CD4-positive, alpha-beta T cell treated with Interleukin-15 for 4 hours (primary cell): ENCODE measurements at places on chromosomes 16 and 17.

DNA sequence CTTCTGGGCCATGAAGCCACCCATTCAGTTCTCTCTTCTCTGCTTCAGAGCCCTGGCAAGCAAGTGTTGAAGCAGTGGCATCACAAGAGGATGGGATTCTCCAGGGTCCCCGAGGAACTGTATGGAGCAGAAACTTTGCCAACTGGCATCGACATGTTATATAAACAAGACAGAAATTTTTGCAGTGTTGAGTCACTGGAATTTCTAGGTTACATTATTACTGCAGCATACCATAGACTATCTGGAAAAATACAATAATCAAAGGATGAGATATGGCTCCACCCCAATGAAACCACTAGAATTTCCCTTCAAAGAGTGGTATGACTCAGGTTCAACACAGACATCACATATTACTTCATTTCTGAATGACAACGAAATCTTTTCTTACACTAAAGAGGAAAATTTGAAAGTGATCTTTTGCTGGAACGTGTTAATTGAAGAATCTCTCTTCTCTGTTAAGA lies 343.0 kb upstream of the DYNLRB2 start:
- no peak for DNase-seq

DNA sequence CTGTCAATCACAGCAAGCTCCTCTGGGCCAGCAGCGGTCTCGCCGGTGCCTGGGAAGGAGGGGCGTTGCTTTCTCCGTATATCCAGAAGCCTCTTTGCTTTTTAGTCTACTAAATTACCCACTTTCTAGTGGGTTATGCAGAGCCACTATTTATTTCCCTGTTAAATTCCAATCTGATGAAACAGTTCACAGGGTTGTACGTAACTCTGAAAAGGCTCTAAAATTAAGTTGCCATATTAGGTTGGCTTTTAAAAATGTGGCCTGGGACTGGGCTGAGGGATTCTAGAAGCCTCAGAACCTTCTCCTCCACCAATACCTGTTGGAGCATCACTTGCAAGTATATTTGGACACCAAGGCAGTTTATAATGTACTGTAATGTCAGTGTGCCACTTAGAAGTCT lies 27.2 kb downstream of the MARCHF10 start:
- no peak for DNase-seq

DNA sequence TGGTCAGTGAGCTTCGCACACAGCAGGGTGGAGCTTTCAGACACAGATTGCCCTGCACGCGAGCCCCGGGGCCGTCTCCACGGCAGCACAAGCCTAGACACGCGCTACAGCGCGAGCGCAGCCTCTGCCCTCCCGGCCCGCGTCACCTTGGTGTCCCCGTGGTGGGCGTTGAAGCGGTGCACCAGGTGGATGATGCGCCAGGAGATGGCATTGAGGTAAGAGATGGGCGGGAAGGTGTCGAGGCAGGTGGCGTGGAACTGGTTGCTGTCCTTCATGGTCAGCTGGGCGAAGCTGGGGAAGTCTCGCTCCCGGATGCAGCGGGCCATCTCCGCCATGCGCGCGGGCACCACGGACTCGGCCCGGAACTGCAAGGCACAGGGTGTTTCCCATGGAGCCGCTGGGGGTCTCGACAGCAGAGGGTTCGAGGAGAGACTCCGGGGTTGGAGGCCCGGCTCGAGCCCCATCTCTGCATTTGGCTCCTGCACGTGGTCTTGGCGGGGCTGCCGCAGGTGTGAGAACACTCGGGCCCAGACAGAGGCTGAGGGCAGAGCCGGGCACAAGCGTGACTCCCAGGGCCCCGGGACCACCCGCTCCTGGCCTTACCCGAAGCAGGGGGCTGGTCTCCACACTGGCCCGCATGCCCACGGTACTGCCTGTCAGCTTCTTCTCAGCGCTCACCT lies 4.3 kb upstream of the CYBA start:
- no peak for DNase-seq

DNA sequence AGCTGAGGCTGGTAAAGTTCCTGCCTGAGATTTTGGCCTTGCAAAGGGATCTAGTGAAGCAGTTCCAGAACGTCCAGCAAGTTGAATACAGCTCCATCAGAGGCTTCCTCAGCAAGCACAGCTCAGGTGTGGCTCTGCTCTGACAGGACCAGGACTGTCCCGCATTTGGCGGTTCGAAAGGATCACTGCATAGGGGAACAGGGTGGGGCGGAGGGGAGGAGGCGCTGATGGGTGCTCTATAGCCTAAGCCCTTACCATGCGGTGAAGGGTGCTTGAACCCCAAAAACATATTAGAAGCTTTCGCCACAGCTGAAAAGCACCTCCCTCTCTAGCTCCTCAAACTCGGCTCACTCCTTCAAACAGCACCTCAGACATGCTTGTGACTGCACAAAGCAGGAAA lies 29.9 kb upstream of the ENDOV start:
- no peak for DNase-seq

- peak; percentile 40 for DNase-seq
Measured at GRCh38 chr16:57807968-57808528, 5.8 kb upstream of the KIFC3 start.

DNA sequence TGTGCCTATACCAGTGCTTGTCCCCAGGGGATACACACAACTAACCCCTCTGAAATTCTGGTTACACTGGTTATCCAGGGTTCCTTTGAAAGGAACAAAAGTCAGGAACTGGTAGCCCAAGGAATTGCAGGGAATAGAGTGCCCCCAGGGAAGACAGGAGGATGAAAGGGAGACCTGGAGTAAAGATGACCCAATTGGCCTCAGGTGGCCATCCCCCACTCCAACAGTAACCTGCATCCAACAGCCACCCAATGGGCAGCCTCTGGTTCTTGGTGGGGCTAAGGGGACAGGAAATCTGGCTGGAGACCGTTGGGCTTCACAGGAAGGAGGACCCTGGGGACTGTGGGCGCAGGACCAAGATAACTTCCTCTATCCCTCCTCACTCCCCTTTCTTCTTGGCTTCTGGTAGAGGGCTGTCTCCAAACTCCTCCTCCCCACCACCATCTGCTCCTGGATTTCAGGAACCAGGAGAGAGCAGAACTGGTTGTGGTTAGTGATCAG lies 826 bp upstream of the MPO start:
- no peak for DNase-seq

DNA sequence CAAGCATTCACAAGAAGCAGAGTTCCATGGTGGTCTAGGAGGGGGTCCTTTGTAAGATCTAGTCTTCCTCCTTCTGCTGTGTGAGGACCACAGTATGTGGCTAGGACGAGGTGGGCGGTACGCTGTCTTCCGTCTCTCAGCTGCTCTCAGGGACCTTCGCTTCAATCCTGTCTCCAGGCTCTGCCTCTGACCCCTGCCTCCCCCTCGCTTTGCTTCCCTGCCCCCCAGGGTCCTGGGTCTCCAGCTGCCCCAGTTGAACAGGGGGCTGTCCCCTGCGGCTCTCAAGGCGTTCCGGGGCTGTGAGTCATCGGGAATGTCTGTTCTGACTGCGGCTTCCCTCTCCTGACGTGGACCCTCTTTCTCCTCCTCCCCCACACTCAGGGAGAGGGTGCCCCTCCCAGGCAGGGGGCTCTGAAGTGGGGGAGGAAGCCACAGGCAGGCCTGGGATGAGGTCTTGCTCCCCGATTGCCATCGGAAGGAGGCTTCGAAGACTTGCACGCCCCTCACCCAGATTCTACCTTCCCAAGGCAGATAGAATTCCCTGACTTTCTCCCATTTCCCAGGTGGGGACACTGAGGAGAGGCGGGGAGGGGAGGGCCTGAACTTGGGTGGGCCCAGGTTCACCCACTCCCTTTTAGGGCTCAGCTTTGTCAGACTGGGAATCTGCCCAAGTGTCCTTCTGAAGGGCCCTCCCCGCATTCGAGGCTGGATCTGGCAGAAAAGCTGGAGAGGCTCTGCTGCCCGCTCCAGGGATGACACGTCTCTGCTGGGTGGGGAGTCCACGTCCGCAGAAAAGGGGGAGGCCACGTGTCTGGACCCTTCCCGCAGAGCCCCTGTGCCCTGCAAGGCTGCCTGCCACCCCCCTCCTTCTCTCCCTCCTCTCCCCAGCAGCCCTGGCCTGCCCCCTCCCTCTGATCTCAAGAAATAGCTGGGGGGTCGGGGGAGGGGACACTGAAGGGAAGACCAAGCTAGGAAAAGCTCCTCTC lies 9.1 kb upstream of the COL1A1 start:
- DNase-seq, result no peak

GRCh38 chr17:81607431-81607830 lies 29.5 kb downstream of the NPLOC4 start:
- DNase-seq, result no peak

DNA sequence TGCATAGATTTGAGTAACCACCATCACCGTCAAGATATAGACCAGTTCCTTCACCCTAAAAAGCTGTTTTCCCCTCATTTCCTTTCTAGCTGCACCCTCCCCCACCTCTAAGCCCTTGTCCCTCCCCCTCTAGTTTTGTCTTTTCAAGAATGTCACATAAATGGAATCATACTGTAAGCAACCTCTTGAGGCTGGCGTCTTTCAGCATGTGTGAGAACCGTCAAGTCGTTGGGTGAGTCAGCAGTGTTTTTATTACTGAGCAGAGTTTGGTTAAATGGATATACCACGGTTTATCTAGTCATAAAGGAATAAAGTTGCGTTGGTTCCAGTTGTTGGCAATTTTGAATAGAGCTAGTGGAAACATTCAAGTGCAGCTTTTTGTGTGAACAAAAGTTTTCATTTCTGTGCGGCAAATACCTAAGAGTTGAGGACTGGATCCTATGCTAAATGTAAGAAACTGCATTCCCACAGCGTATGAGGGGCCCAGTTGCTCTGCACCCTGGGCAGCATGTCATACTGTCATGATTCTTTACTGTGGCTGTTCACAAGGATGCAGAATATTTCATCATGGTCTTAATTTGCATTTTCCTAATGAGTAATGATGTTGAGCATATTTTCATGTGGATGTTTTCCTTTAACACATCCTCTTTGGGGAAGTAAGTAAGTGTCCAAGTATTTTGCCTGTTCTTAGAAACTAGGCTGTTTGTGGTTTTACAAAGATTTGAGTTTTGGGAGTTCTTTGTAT lies 264.3 kb downstream of the CPPED1 start:
- no peak for DNase-seq

DNA sequence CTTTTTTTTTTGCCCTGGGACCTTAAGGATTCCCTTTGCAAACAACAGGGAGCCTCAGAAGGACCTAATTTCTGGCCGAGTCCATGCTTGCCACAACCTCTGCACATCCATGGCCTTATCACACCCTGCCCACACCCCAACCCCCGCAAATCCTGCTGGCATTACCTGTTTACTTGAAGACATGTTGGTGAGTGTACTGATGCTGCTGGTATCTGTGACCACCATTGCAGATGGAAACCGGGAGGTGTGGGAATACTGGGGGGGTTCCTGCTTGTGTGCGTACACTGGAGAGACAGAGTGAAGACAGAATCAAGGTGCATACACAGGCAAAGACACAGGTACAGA lies 46.0 kb downstream of the HNF1B start:
- DNase-seq, result no peak

GRCh38 chr16:24428756-24429155 lies 110.6 kb upstream of the RBBP6 start:
- DNase-seq, result no peak

GRCh38 chr17:57114085-57114673 lies 29.1 kb downstream of the AKAP1 start:
- peak; percentile 68 for DNase-seq

GRCh38 chr16:84714028-84714427 lies 14.2 kb downstream of the USP10 start:
- DNase-seq, result no peak

DNA sequence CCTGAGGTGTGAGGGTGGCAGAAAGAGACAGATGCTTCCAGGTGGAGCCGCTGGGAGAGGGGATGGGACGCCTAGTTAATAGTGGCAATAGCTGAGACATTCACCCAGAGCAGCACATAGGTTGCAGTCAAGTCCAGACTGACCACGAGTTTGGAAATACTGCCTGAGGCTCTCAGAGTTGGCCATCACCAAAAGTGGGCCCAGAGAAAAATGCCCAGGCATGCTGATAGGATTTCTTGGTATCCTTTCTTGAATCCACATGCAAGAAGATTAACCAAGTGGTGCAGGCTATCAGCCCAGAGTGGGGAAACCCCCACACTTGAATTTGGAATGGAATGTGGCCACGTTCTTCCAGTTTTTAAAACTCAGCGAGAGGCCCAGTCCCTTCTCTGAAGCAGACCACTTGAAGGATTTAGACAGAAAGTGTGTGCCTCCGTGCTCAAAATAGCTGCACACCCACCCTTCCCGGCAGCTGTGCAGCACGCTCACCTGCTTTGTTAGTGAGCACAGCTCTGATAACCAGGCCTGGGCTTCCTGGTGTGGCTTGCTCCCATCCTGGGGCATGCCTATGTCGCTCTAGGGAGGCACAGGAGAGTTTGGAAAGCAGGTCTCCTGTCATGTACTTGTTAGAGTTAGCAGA lies 35.7 kb downstream of the PLD6 start:
- no peak for DNase-seq

- no peak for DNase-seq
Measured at GRCh38 chr16:19227643-19228042, 57.9 kb upstream of the CLEC19A start.

DNA sequence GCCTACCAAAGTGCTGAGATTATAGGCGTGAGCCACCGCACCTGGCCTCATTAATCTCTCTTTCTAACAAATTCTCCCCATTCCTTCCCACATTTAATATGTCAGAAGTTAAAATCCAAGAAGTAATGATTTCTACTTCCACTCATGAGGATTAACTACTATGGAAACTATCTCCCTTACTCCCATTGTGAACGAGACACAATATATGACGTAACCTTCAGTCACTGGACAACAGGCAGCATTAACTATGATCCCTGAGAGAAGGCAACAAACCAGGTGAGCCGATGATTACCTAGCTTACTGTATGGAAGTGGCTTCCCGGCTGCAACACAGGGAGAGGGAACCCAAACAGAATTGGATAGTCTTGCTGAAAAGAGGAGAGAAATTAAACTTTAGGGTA lies 20.0 kb downstream of the GLG1 start:
- DNase-seq, result no peak

DNA sequence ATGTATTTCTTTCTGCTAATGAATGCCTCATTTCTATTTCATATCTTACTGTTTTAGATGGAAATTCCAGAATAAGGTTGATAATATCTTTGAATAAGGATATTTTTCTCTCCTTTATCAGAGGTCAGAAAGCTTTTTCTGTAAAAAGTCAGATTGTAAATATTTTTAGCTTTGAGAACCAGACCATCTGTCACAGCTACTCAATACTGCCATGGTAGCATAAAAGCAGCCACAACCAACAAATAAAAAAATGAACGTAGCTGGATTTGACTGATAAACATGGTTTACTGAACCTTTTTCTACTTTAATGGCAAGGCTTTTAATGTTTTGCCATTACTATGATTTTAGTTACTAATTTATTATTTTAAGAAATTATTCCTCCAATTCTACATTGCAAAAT lies 217.4 kb upstream of the COX10 start:
- no peak for DNase-seq

- DNase-seq, result no peak
Measured at GRCh38 chr17:45022288-45022648, 29.2 kb downstream of the DCAKD start.
